ENCODE measurements at places on chromosomes 3 and 15.

DNA sequence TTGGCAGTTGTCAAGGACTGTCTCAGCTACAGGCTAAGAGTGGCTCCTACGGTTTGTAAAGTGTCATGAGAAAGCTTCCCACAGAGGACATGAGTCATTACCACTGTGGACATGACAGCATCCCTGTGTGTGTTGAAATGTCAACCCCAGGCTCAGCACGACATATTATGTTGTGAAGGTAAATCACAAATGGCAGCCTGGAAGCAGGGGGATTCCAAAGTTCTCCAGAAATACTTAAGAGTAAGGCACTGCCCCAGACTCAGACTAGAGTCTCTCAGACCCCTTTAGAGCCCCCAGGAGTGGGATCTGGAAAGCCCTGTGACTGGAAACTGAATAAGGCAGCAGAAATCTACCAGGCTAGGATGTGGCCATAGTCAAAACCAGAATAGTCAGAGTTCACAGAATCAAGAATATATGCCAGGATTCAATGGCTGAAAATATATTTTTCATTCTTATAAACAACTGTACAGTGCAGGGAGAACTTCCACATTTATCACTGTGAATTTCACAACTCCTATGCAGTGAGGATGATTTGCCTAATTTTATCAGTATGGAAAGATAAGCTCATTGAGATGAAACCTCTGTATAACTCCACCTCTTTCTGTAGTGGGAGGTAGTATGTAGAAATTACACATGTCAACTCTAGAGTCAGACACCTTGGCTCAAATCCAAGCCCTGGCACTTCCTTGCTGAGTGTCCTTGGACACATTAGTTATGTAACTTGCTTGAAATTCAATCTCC is 237.1 kb upstream of the CFAP20DC start:
- peak; percentile 4 for DNase-seq

DNA sequence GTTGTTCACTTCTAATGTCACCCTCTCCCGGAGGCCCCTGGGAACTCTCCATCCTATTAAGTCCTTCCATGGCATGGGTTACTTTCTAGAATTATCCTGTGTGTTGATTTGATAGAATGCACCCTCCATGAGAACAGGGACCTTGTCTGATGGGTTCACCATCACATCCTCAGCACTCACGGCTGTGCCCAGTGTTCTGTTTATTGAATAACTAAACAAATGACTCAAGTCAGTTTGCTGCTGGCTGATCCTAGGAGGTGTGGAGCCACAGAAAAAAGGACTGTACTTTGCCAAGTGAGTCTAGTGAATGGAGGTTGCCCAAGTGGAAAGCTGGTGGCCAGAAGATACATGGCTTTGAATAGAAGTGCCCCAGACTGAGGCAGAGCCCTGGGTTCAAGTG is 48.5 kb upstream of the RAB6B start:
- no peak for DNase-seq

DNA sequence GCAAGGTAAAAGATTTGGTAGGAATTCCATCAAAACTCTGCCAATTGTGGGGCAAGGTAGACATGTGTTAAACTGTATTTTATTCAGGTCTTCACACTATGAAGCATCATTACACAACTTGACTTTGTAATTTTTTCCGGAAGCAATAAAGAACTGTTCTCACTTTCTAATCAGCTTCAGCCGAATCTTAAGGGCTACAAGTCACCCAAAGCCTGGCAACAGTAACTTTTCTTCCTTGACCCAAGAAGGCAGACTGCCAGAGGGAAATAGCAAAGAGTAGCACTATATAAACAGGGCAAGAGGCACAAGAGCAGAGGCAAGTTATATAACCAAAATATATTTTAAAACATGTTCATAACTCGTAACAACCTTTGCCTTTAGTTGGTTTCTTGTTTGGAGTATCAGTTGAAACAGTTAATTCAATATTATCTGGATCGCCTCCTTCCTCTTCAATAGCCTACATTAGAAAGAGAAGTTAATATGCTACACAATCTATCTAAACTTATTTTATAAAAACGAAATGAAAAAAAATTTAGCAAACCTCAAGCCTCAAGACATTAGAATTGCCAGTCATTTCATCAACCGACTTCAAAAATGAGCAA is 1.4 kb downstream of the SLTM start:
- no peak for DNase-seq

DNA sequence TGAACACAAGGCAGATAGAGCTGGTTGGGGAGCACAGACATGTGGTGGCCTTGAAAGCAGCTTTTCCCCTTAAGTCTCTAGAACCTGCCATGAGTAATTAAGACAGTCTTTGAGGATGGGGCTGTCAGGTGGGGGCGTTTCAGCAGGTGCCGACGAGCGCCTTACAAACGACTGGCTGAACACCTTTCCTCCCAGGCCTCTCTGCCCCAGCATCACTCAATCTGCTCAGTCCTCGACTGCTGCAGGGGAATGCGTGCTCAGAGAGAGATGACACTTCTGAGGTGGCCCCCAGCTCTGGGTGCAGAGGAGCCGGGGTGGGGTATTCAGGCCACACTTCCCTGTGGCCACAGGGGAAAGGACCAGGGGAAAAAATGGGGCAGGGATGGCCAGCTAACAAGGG is 8.1 kb upstream of the NCKIPSD start:
- DNase-seq: no peak

DNA sequence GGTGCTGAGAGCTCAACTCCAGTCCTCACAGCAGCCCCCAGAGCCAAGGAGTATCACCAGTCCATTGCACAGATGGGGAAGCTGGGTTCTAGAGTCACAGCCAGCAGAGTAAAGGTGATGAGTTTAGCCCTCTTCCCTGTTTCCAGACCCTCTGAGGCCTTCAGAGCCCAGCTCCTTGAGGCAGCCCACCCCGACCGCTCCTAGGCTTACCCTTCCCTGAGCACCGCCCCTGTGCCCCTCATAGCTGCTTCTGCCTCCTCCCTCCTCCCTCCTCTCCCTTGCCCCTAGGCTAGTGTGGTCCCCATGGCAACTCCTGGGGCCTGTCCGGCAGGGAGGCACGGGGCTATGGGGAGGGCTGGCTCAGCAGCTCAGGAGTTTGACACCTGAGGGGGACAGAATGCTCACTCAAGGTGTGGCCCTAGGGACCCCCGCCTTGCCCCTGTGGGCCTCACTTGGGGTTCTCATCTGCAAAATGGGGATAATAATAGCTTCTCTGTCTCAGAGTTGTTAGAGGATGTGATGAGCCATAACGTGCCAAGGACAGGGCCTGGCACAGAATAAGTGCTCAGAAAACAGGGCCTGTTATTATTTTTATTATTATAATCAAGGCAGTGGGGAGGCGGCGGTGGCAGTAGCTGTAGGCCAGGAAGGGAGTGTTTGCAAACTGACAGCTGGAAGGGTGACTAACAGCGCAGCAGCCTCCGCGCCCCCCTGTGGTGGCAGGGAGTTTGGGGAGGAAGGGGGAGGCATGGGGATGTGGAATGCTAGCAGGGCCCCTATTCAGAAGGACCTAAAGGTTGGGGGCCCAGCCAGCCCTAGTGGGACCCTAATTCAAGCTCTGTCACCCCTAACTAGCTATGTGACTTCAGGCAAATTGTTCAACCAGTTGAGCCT is 11.5 kb downstream of the CSK start:
- DNase-seq: no peak

GRCh38 chr3:149058198-149058597 is 28.1 kb downstream of the HLTF start:
- DNase-seq: no peak

GRCh38 chr3:72906154-72906553 is 18.3 kb downstream of the GXYLT2 start:
- no peak for DNase-seq

DNA sequence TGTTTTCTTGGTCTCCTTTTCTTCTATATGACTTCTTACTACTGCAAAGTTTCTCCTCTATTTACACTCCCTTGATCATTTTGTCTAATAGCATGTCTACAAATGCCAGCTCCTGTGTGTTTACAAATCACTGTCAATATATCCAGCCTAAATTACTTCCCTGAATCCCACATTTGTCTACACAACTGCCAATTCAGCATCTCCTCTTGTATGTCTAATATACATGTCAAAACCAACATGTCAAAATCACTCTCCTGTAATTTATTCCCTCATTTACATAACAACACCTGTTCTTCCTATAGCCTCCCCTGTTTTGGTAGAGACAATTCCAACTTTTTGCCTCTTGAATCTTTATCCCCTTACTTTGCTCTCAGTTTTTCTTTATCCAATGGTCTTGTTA is 359.3 kb downstream of the PLOD2 start:
- DNase-seq: no peak

- DNase-seq: no peak
These were observed 64.3 kb downstream of the OSTN start for GRCh38 chr3:191263365-191263764.

DNA sequence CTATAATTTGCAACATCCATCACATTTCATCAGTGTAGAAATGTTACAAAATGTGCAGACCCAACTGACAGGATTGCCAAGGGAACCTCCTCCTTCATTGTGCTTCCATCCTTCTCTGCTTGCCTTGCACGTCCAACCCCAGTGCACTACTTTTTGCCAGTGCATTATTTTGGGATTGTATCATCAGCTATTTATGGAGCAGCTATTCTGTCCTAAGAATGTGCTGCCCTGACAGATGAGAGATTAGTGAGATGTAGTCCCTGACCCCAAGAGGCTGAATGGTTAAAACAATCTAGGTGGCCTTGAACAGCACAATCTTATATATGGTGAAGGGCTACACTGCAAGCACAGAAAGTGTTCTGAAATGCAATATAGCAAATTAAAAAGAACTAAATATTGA is 935.8 kb downstream of the IGSF11 start:
- no peak for DNase-seq

DNA sequence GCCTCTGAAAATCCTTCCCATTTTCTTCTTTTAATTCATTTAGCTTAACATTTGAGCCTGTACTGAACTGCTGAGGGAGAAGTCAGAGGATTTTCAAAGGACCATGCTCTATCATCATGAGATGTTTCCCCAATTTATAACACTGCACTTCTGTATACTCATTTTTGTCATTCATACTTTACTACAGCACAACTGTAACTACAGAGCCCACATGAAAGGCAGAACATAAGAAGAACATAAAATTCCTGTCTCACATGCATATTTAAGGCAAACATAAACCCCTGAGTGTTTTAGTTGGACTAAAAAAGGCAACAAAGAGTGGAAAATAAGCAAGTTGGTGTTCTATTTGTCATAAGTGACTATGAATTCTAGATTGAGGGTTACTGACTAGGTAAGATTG is 237.7 kb upstream of the ARPP21 start:
- no peak for DNase-seq

GRCh38 chr3:10517627-10518026 is 12.2 kb upstream of the ATP2B2 start:
- DNase-seq: no peak

DNA sequence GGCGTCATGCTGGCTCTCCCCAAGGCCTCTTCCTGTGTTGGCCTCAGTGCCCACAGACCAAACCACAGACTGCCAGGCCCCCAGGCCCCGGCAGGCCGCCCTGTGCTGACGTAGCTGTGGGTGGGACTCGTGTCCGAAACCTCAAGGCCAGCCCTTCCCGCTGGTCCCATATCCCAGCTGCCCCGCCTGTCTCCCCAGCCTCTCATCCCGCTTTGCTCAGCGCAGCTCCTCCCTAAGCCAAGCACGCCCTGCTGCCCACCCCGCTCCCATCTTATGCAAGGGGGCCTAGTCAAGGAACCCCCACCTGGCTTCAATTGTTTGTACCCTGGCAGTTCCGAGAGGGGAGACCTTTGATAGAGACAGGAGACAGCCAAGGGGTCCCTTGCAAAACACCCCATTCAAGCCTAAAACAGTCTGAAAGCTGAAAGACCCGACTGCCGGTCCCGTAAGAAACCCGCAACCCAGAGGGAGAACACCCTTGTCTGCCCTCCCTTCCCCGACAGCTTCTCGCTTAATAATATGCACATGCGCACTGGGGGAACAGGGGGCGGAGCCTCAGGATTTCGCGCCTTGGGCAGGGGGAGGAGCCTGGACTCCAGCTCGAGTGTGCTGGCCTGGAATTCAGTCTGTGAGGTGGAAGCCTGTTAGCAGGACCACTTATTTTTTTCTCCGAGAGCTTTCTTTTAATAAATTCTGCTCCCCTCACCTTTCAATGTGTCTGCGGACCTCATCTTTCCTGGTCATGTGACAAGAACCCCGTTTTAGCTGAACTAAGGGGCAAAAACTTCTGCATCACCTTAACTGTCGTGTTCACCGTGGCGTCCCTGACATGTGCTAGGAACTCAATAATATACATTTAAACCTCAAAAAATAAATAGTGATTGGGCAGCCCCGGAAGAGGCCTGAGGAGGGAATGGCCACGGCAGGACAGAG is 17.2 kb downstream of the TNFAIP8L3 start:
- no peak for DNase-seq

- DNase-seq: peak; percentile 69
These were observed 460.0 kb upstream of the TBL1XR1 start for GRCh38 chr3:177657243-177657642.

Measured in NCI-H345 (cell line).